Stimulated activated CD4-positive, alpha-beta T cell treated with anti-CD3 and anti-CD28 coated beads, Interleukin-1b, Interleukin-23, amount 100 ng/mL, for 4 hours (primary cell): ENCODE measurements at places on chromosomes 5 and 9.

DNA sequence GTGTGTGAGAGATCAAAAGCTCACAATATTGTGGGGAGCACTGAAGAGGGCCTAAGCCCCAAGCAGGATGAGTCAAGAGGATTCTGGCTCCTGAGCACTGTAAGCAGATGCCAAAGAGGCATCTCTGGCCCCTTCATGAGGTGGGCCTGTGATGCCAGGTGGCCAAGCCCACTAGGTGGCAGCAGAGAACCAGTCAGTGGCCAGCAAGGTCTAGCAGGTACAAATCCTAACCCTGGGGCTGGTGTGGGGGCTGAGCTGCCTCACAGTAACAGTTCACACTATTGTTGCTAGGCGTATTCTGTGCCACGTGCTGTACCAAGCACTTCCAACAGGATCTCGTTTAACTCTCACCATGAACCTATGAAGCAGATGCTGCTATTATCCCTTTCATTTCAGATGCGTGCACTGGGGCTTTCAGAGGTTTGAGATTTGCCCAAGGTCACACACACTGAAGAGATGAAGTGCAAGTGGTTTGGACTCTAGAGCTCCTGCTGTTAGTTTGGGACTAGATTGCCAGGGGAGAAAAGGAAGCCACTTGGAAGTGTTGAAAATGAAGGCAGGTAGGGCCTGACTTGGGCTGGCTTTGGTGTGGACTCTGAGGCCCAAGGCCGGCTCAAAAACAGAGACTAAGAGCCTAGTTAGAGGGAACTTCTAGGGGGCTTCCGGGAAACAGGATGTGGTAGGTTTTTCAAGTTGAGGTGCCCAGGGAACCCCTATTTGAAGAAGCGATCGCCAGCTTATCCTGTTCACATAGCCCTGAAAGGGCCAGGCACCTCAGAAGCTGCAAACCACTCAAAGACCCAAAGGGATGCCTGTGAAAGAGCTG is 4.4 kb upstream of the MLANA start:
- peak; percentile 81 for DNase-seq

GRCh38 chr9:11319538-11319937 is 706.7 kb upstream of the PTPRD start:
- no peak for DNase-seq

GRCh38 chr9:127568971-127569885 is 42.8 kb upstream of the STXBP1 start:
- DNase-seq: peak; percentile 79

DNA sequence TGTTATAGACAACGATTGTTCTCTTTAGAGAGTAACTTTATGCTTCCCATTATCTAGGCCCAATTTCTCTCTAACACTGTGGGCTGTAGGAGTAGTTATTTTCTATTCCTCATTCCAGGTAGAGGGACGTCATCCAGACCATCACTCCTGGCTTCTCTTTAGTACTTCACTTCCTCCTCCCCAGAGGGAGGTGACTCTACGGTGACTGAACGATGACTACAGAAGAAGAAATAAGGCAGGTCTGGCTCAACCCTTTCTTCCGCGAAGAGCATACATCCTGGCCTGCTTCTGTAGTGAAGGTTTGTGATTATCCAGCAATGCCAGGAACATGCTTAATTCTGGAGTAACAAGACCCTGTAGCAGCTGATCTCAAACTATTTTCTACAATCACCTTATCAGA is 50.8 kb downstream of the HMGCR start:
- DNase-seq: no peak

DNA sequence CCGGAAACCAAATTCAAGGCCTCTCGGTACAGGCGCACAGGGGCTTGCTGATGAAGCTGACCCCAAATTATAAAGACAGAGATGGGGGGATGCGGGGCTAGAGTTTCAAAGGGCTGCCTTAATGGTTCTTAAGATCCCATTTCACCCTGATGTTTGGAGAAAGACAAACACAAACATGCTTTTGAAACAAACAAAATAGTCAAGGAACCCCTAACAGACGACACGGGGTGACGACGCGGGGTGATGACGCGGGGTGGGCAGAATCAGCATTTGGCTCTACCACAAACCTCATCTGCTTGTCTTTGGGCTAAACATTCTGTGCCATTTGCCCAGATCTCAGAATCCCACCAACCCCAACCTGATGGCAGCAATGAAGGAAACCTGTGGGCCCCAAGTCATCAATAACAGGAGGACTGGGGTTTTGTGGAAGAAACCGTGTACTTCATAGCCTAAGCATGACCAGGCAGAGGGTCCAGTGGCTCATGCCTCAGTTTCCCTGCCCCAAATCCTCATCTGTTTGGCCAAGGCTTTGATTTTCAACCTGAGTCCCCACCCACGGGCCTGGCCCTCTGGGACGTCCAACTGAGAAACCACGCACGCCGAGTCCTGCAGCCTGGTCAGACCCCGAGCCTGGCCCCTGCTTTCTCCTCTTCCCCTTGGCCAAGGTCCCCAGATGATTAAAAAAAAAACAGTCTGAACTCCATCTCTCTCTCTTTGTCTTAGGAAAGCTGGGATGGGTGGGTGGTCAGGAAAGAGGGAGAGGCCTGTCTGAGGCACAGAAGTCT is 148.5 kb downstream of the COL23A1 start:
- DNase-seq: no peak

DNA sequence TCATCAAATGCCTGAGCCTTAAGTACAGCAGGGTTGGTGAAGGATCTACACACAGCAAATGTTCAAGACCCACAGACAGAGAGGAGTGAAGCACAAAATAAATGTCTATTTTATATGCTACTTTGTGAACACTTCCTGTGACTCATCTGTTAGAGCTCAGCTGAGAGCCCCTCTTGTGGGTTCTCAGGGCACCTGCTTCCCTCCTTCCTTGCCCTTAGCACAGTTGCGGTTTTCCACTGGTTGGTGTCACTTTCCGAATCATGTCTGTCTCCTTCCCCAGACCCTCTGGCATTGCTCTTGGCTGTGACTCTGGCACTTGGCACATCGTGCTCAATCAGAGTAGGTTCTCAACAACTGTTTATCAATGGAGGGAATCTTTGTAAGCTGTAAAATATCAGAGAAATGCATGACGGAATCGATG is 128.5 kb upstream of the STC2 start:
- no peak for DNase-seq

DNA sequence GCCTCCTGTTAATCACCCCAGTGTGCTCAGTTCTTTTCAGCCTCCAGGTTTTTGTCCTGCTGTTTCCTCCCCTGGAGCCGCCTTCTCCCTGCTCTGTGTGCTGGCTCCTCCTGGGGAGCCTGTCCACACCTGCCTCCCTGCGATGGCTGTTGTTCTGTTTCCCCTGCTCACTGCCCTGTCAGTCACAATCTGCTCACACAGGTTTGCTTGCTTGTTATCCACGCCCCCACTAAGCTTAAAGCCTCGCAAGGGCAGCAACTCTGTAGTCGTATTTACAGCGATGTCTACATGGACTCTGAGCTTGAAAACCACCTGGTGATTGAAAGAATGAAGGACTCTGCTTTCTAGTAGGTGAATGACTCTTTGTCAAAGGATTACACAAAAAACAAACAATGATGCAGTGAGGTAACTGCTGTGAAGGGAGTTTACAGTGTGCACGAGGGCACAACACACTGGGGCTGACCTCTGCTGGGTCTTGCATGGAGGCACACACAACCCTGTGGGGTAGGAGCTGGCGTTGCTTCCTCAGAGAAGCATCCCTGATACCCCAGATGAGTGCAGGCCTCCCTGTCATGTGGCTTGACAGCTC is 39.6 kb upstream of the TEX48 start:
- DNase-seq: no peak

- DNase-seq: no peak
These were observed 273.4 kb downstream of the CSNK1G3 start for GRCh38 chr5:123785162-123786071.

DNA sequence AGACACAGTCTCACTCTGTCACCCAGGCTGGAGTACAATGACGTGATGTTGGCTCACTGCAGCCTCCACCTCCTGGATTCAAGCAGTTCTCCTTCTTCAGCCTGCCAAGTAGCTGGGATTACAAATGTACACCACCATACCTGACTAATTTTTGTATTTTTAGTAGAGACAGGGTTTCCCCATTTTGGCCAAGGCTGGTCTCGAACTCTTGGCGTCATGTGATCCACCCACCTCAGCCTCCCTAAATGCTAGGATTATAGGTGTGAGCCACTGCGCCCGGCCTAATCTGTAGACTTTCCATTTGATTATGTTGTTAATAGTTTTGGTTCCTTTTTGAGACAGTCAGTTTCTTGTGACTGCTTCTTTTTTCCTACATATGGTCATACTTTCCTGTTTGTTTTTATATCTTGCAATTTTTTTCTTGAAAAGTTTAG is 31.0 kb downstream of the MTREX start:
- DNase-seq: no peak

DNA sequence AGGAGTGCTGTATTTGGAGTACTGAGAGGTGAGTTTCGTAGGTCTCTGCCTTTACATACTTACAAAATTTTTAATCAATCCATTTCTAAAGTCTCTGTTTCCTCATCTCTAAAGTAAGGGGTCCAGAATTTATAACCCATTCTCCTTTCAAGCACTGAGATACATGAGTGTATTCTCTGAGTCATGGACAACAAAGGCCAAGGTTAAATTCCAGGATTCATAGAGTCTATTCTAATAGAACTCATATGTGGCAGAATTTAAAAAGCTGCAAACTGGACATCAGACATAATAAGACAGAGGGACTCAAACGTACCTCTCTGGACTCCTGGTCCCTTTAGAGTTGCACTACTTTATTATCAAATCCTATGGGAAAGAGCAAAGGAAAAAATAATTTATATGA is 112.5 kb upstream of the SLIT3 start:
- DNase-seq: no peak

GRCh38 chr9:130234340-130235260 is 31.0 kb upstream of the HMCN2 start:
- no peak for DNase-seq

GRCh38 chr9:1829719-1830118 is 185.4 kb upstream of the SMARCA2 start:
- no peak for DNase-seq

- DNase-seq: no peak
These were observed 26.5 kb downstream of the SEMA4D start for GRCh38 chr9:89471390-89471789.

DNA sequence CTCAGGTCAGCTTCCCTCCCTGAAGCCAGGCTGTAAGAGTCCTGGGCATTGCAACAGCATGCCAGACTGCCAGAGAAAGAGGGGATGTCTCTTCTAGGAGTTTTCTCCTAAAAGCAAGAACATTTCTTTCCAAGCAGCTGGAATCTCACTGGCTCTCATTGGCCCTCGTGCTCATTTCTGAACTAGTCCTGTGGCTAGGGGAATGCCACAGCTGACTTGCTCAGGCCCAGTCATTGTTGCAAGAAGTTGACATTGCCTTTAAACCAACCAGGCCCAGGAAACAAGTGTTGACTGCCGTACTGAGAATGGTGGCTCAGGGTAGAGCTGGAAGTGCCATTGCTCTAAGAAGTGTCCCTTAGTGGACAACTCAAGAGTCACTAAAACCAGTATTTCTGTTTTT is 15.0 kb upstream of the CEP120 start:
- DNase-seq: no peak

- DNase-seq: no peak
These were observed 54.9 kb downstream of the FGF1 start for GRCh38 chr5:142630927-142631539.

- no peak for DNase-seq
These were observed 998 bp downstream of the SRP19 start for GRCh38 chr5:112862085-112862484.

GRCh38 chr5:163379298-163380155 is 57.9 kb upstream of the CCNG1 start:
- DNase-seq: no peak

DNA sequence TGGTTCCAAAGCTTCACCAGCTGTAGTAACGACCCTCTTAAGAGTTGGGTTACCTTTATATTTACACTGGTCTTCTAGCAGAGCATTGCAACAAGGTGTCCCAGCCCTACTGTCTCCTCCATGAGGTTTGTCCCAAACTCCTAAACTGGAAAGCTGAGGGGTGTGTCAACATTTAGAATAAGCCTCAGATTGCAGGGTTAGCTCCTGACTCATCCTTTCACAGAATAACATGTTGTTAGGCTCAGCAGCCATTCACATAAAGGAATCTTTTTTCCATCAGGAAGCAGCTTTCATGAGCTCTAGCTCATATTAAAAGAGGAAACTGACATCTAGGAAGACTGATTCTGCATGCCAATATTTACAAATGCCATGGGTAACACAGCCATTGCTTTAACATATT is 238.7 kb downstream of the EFNA5 start:
- no peak for DNase-seq

DNA sequence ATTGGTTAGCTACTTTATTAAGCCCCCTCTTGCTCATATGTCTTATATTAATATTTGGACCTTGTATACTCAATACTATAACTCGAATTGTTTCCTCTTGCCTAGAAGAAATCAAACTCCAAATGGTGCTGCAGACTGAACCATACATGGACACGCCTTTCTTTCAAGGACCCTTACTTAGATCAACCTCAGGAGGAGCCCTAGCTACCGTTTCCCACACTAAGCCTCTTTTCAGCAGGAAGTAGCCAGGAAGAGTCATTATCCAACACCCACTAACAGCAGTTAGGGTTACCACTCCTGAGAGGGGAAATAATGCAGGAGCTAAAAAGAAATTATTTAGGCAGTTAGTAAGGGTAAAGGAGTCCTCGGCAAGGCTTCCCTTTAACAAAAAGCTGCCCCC is 243.8 kb upstream of the PUM3 start:
- DNase-seq: no peak

- DNase-seq: no peak
These were observed 36.9 kb upstream of the ANGPTL2 start for GRCh38 chr9:127159325-127159801.

GRCh38 chr9:104206766-104207165 is 112.7 kb downstream of the SMC2 start:
- DNase-seq: no peak
